ENCODE measurements at places on chromosomes 7 and 10. TPM values are rescaled to one million over a fixed set of nuclear protein-coding genes. Genes with fewer than 3 reads are reported as not detected.

GPR26 gene
- not detected for polyA plus RNA-seq

CYP2E1 gene
- polyA plus RNA-seq: 2.3 TPM

UTF1 gene
- polyA plus RNA-seq: not detected

GRCh38 chr10:44201656-44202055 is 183.2 kb downstream of the CXCL12 start:
- no peak for DNase-seq

DNA sequence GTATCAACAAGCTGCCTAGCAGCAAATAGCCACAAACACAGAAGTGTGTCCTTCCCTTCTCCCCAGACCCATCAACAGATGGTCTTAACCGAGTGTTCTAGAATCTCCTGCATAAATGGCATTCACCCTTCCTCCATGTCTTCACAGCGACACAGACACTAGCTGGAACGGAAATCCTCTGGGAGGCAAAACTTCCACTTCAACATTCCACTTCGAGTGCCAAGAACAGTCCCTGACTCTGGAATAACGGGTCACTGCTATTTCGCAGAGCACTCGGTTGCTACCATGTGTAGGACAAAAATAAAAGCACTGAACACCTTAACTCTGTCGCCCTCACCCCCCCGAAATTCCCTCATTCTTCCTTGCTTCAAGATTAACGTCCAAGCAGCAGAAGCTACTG is 65.1 kb downstream of the SFMBT2 start:
- no peak for DNase-seq

- DNase-seq: no peak
Measured at GRCh38 chr10:11093771-11094736, 76.4 kb downstream of the CELF2 start.
